ENCODE measurements at places on chromosomes 7 and 10.

DNA sequence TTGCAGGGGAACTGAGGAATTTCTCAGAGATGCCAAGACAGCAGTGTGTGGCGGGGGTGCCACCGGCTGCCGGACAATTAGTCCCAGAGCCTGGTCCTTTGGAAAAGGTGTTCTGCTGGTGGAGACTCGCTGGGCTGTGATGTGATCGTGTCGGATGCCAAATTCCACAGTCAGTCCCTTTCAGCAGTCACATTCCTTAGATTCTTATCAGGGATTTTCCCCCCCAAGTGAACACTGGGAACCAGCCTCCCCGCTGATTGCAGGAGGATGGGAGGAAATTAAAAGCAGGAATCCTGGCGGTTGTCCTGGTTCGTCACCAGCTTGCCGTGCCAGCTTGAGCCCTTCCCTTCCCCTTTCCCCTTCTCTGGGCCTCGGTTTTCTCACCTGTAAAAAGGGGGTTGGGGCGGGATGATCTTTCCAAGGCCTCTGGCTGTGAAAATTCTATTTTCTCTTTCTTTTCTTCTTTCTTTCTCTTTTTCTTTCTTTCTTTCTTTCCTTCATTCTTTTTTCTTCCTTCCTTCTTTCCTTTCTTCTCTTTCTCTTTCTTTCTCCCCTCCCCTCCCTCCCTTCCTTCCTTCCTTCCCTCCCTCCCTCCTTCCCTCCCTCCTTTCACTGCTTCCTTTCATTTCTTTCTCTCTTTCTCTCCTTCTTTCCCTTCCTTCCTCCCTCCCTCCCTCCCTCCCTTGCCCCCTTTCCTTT lies 39.6 kb downstream of the COL26A1 start:
- DNase-seq, result peak; percentile 76

DNA sequence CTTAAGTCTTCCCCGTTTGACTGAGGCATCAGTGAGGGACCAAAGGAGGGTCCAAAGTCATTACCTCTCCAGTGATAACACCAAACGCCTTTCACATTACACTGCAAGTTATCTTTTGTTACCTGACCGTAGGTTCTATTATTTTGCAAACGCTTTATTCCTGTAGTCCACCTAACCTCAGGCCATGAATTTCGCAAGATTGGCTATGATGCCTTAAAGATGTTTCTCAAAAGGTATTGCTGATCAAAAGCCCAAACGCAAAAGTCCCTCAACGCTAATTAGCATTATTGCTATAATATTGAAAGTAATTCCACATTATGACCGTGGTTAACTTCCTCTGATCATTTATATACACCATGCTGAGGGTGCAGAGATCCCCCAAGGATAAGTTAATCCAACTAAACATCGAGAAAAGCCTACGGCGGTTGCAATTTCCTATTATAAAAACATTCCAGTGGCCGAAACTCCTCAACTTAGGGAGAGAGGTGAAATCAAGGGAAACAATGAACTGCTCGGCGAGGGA lies 649 bp downstream of the DNA2 start:
- DNase-seq, result peak; percentile 44

DNA sequence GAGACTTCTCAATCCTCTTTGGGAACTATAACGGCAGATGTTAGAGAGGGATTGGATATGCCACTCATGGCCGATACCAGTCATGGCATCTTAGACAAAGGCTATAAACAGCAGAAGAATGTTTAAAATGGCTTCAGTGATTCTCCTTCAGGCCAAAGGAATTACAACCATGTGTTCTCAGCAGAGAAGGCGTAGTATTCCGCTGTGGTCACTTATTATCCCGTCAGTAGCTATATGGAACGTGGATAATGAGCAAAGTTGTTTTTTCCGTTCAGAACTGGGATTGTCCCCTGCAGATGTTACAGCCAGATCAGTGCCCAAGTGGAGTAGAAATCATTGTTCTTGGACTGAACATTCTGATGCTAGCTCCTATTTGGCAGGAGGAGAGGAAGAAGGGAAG lies 43.1 kb downstream of the TEX36 start:
- no peak for DNase-seq

DNA sequence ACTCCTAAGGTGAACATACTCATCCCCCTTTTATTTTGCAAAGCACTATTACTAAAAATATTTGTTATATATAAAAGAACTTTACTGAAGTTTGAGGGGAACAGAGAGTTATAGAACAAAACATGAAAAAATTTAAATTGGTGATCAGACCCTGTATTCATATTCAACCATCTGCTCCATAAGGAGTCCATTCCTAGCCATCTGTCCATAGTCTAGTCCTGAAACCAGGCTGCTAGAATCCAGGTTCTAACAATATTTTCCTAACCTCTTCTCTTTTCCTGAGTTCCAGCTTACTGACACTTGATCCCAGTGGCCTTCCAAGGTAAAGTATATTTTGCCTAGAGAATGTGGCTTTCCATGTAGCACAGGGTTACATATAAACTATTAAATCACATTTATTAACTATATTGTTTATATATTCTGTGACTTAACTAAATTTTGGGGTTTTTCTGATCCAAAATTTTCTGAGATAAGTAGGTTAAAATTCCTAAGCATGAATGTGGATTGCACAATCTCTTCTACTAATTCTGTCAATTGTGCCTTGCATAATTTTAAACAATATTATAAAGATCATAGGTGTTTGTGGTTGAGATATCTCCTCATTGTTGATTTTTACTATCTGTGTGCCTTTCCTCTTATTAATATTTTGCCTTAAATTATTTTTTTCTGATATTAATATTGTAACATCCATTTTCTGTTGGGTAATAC lies 137.6 kb upstream of the MAGI2 start:
- no peak for DNase-seq

DNA sequence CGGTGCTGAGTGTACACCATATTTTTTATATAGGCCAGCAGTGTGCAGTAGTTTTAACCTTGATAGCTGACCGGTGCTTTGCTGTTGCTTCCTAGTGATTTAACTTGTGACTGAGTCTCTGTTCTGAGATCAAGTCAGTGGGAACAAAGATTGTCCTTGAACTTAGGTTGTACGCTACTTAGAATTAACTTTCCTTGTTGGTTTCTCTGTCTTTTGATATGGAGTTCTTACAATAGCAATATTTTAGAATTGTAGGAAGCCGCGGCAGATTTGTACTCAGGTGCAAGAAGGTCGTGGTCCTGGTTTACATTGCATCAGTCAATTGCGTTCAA lies 1.3 kb downstream of the DDX21 start:
- DNase-seq, result no peak

GRCh38 chr7:158164101-158165095 lies 423.2 kb downstream of the PTPRN2 start:
- DNase-seq, result no peak

- DNase-seq, result no peak
Measured at GRCh38 chr7:113819474-113819873, 99.3 kb downstream of the PPP1R3A start.

GRCh38 chr10:114715171-114715670 lies 57.1 kb upstream of the ABLIM1 start:
- peak; percentile 57 for DNase-seq

- DNase-seq, result no peak
Measured at GRCh38 chr7:54550471-54550870, 8.3 kb downstream of the VSTM2A start.

- no peak for DNase-seq
Measured at GRCh38 chr10:9853405-9854355, 1164.0 kb upstream of the CELF2 start.

- DNase-seq, result no peak
Measured at GRCh38 chr10:86950349-86950748, 7.1 kb downstream of the MMRN2 start.

DNA sequence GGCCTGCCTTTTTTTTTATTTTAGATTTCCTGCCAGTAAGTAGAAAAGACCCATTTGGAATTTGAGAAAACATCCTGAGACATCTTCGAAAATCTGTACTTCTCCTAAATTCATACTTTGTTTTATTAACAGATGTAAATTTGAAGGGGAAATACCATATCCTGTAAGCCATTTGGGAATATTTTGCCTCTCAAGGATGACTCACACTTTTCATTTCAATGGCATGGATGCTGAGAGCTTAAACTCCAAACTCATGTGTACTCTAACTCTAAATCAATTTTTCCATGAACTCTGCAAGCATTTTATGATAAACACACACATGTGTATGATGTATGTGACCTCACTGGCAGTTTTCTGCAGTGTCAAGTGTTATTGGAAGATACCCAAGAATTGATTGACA lies 89.0 kb downstream of the SEMA3A start:
- no peak for DNase-seq
